ENCODE measurements at places on chromosomes 11 and 22. TPM values are rescaled to one million over a fixed set of nuclear protein-coding genes. Genes with fewer than 3 reads are reported as not detected.

DNA sequence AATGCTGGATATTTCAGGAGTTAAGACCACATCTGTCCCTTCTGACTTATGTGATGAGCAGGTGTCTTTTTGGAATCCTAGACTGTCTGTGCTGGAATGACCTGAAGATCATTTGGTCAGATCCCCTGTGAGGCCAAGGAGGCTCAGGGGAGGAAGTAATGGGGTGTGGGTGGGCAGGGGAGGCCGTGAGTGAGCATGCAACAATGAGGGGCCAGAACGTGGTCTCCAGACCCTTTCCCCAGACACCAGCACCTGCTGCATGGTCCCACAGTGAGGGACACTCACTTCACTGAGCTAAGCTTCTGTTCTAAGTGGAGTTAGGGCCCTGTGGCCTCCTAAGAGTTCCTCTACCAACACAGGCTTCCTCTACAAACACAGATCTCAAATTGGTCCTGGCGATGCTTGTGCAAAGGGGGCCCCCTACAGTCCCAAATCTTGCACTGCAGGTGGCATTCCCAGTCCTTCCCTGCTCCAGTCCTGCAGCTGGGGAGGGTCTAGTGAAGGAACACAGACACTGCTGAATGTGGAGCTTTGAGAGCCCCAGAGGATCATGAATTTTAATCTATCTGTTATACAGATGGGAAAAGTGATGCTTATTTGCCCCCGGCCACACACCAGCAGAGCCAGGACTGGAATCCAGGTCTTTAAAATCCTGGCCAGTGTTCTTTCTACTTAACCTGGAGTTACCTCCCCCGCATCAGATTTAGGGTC, 7.4 kb downstream of the USP2 start:
- peaks cover 32% of the 10 kb centered on the region for H3K4me1 ChIP-seq
- H3K36me3 ChIP-seq, result no peaks in the 10 kb centered on the region
- H3K4me3 ChIP-seq, result no peak overlapping the region
- no peak overlapping the region for H3K27ac ChIP-seq

- peak overlapping the region; percentile 94 for H3K4me3 ChIP-seq
- peak; percentile 73 for DNase-seq
- no peaks in the 10 kb centered on the region for H3K27me3 ChIP-seq
- H3K27ac ChIP-seq, result peak overlapping the region; percentile 99
- peaks cover 17% of the 10 kb centered on the region for H3K4me1 ChIP-seq
These were observed 585 bp downstream of the ARHGEF12 start for GRCh38 chr11:120336641-120337354.

CYB5R3 gene
- 190 TPM for polyA plus RNA-seq

AIFM3 gene
- polyA plus RNA-seq, result 6.0 TPM

- H3K36me3 ChIP-seq, result no peaks in the 10 kb centered on the region
- no peak for DNase-seq
- no peaks in the 10 kb centered on the region for H3K27me3 ChIP-seq
- H3K27ac ChIP-seq, result no peak overlapping the region
These were observed 535.8 kb downstream of the KCNA4 start for GRCh38 chr11:29480981-29481380.

GRCh38 chr11:129443276-129443675, 67.6 kb downstream of the BARX2 start:
- no peak overlapping the region for H3K4me3 ChIP-seq
- no peaks in the 10 kb centered on the region for H3K27me3 ChIP-seq
- no peak for DNase-seq
- no peaks in the 10 kb centered on the region for H3K36me3 ChIP-seq
- no peak overlapping the region for H3K27ac ChIP-seq
- no peaks in the 10 kb centered on the region for H3K4me1 ChIP-seq

- peak overlapping the region; percentile 51 for H3K4me3 ChIP-seq
- H3K4me1 ChIP-seq, result peaks cover 17% of the 10 kb centered on the region
- peak; percentile 53 for DNase-seq
These were observed 902 bp downstream of the RASGRP2 start for GRCh38 chr11:64742889-64743590.

TRIM51 gene
- polyA plus RNA-seq, result not detected

- H3K27ac ChIP-seq, result peak overlapping the region; percentile 94
- H3K4me3 ChIP-seq, result peak overlapping the region; percentile 79
- no peaks in the 10 kb centered on the region for H3K27me3 ChIP-seq
- peaks cover 6% of the 10 kb centered on the region for H3K4me1 ChIP-seq
- H3K36me3 ChIP-seq, result peaks cover 37% of the 10 kb centered on the region
These were observed 393 bp downstream of the RELA start for GRCh38 chr11:65662247-65662798.

DNA sequence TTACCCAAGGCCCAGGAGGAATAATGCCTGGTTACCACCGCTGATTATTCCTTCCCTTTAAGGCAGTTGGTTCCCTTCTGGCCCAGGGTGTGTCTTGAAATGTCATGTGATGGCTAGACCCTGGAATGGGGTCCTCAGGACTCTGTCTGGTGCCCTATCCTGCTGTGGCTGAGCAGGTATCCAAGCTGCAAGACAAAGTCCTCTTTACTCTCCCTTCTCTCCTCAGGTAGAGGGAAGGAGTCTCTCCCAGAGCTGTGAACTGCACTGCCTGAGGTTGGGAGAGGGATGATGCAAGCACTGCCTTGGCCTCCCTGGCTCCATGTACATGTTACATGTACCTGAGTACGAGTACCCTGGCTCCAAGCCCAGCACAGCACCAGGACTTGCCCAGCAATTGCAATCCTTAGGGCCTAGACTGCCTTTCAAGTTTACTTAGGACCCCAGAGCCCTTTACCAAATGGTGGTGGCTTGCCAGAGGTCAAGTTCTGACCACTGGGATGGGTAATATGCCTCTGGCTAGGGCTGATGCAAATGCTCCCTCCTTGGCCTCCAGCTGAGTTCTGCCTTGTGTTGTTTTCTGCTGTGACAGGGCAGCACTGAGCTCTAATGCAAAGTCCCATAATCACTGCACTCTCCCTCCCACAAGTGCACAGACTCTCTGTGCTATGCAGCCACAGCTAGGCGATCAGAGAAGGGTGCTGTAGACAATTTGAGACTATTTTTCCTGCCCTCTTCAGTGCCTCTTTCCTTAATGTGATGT, 20.7 kb upstream of the AQP11 start:
- no peak overlapping the region for H3K27ac ChIP-seq
- H3K4me1 ChIP-seq, result peaks cover 7% of the 10 kb centered on the region
- no peak overlapping the region for H3K4me3 ChIP-seq
- no peak for DNase-seq

GRCh38 chr11:66116576-66117361, 46.7 kb downstream of the PACS1 start:
- H3K27ac ChIP-seq, result no peak overlapping the region
- no peak for DNase-seq
- H3K36me3 ChIP-seq, result no peaks in the 10 kb centered on the region

OR10A3 gene
- polyA plus RNA-seq, result not detected
